ENCODE measurements at places on chromosomes 4 and X. TPM values are rescaled to one million over a fixed set of nuclear protein-coding genes. Genes with fewer than 3 reads are reported as not detected.

GRCh38 chr4:39975488-39976089, 2.1 kb downstream of the PDS5A start:
- no peak for DNase-seq

DNA sequence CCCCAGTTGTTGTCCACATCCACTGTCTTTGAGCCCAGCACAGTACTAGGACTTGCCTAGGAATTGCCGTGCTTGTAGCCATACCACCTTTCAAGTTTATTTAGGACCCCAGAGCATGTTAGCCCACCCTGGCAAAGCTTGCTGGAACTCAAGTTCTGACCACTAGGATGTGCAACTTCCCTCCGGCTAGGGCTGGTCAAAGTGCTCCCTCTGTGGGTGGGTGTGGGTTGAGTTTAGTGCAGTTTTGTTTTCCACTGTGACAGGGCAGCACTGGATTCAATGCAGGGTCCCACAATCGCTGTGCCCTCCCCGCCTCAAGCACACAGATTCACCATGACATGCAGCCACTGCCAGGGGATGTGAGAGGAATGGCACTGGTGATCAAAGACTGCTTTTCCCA, 96.0 kb downstream of the RASGEF1B start:
- DNase-seq = no peak

GRCh38 chr4:140641105-140641555, 72.4 kb upstream of the UCP1 start:
- no peak for DNase-seq

GRCh38 chrX:17584248-17584681, 153.0 kb upstream of the SCML1 start:
- no peak for DNase-seq

DNA sequence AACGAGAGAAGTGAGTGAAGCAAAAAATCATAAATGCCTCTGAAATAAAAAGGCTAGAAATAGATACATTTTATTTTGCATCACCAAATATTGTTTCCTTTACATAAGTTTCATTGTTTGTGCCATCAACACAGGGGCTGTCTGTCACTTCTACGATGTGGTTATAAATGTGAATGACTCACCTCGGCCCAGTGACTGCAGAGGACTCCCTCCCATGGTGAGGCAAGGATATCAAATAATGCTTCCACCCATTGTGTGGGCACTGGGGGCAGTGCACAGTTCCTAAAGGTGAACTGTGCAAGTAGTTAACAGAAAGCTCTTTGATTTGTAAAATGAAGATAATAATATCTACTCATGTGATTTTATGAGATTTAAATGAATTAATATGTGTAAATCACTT, 230.3 kb upstream of the NEIL3 start:
- DNase-seq = no peak

DNA sequence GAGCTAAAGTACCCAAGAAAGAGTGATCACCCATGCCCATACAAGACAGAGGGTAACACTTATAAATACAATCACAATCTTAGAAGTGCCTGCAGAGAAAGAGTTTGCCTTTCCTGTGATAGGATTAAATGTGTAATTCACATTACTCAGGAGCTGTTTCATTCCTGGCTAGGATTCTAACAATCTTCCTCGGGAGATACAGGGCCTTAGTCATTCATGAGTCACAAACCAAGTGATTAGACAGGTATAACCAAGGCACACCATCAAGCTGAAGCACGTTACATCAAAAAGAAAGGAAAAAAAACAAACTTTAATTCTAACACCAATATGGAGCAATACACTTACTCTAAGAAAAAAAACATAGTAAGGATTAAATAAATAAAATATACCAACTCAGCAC, 14.9 kb downstream of the ABCG2 start:
- DNase-seq = no peak

DNA sequence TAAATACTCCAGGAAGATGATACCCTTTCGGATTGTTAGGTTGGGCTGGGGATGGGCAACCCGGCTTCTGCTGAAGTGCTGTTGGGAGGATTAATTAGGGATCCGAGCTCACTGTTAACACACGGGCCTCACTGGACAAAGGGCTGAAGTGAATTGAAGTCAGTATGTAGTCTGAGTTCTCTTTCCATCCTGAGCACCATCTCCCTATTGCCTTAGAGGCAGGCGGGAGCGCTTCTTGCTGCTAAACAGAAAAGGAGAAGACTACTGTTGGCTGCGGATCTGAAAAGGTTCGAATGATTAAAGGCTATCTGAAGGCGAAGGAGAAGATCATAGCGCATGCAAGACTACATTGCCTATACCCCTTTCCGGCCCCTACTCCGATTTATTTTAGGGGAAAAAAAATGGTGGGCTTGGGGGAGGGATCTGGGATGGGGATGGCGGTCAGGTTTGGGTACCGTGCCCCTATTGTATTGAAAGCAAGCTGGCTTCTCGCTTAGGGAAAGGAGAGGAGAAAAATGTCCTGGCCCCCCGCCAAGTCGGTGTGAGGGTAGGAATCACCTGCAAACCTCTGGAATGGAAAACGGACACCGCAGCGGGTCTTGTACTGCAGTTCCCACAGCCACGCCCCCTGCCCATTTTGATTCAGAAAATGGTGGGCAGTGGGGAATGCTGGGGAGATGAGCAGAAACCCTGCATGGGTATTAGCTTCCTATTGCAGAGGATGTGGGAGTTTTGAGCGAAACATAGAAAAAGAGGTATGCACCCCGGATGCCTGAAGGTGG, 22.3 kb downstream of the MORF4L2 start:
- DNase-seq = no peak

DNA sequence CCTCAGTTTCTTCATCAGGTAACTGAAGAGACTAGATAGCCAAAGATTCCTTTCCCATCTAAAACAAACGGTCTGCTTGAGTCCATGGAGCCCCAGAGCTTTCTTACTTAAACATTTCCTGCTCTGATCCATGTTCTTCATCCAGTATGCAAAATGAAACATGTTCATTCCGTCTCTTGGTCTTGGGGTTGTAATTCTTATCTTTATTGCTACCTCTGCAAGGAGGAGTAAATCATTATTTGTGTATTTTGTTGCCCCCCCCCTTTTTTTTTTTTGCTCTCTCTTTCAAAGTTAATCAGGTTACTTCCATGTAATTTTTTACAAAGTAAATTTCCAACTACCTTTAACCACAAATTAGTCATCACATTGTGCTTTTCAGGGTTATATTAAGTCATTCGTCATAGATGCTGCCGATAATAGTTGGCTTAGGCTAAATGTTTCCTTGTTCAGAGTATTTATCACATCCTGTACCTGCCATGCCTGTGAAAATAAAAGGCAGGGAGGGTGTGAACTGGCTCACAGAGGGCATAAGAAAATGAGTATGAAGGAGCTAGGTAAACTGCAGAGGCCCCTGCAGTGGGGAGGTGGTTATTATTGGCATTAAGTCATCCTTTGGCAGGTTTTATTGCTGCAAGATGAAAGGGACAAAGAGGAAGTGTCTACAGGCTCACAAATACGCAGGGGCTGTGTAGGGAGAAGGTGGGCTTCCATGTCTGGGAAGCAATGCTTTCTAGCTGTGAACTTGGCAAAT, 76.7 kb upstream of the HS3ST1 start:
- DNase-seq = no peak

DNA sequence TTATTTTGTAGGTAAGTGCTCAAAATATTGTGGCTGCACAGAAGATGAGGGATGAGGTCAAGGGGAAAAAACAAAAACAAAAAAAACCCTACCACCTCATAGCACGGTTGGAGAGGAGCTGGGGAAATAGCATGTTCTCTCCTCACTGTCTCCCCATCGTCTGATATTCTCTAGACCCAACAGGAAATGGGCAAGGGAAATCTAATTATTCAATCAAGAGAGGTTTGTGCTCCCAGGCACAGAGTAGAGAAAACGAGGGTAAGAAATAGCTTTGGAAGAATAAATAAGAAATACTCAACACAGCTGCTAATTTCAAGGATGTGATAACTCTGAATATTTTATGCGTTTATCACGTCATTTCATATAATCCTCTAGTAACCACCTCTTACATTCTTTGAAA, 619.2 kb upstream of the GNPDA2 start:
- DNase-seq = no peak

GRCh38 chrX:38859602-38860001, 58.3 kb downstream of the MID1IP1 start:
- no peak for DNase-seq

GRCh38 chrX:119816300-119816699, 24.9 kb upstream of the RPL39 start:
- DNase-seq = no peak

DNA sequence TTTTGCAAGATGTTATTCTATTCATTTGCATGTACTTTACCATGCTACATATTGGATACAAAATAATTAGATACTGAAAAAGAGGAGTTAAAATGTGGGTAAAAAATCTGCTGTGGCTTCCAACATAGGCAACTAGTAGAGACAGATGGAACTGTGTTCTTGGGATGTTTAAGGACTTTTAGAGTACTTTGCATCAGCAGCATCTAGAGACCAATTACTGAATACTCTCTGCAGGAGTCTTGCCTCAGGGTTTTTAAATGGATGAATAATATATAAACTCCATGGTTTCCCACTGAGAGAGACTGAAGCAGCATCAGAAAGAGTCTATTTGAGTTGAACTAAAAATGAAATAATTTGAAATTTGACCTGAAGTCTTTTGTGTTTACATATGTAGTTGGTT, 676.7 kb downstream of the GALNTL6 start:
- DNase-seq = no peak

DNA sequence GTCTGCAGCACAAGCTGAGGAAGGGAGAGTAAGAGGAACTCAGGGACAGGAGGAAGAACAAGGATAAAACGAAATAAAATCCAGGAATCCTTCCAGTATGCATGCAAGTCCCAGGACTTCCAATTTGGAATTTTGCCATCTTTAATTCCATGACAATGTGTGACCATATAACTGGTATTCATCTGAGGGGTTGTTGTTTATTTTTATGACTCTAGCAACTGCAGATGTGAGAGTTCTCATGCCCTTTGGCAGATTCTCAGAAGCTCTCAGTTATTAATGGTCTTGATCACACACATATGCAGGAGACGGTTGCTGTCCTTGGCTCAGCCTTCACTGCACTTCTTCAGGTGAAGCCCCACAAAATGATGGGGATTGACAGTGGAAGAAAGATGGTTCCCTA, 148.2 kb downstream of the SMIM20 start:
- no peak for DNase-seq

DNA sequence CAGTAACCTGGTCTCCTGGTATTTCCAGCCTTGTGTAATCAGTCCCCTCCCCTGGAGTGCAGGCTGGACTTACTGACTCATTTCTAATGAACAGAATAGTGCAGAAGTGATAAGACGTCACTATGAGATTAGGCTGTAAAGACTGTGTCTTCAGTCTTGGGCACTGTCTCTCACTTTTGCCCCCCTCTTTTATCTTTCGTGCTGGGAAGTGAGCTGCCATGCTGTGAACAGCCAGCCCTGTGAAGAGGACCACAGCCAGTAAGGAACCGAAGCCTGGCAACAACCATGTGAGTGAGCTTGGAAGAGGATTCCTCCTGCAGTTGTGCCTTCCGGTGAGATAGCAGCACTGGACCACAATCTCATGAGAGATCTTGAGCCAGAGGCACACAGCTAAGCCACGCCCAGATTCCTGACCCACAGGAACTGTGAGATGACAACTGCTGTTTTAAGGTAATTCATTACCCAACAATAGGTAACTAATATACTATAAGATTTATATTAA, 67.5 kb upstream of the GPR34 start:
- DNase-seq = no peak

DNA sequence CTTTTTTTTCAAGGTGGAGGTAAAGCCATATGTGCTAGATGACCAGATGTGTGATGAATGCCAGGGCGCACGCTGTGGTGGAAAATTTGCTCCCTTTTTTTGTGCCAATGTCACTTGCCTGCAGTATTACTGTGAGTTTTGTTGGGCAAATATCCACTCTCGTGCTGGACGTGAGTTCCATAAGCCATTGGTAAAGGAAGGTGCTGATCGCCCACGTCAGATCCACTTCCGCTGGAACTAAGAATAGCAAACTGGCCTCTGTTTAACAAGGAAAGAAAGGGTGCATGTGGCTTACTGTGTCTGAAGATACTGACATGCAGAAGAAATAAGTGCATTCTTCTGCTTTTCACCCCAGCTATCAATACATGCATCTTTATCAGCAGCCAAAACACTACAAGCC, 63.9 kb downstream of the CPEB2 start:
- DNase-seq = no peak

- no peak for DNase-seq
Observed at GRCh38 chrX:455673-456072, 69.0 kb upstream of the PPP2R3B start.

GRCh38 chrX:78493180-78493579, 165.8 kb upstream of the CYSLTR1 start:
- DNase-seq = no peak

DNA sequence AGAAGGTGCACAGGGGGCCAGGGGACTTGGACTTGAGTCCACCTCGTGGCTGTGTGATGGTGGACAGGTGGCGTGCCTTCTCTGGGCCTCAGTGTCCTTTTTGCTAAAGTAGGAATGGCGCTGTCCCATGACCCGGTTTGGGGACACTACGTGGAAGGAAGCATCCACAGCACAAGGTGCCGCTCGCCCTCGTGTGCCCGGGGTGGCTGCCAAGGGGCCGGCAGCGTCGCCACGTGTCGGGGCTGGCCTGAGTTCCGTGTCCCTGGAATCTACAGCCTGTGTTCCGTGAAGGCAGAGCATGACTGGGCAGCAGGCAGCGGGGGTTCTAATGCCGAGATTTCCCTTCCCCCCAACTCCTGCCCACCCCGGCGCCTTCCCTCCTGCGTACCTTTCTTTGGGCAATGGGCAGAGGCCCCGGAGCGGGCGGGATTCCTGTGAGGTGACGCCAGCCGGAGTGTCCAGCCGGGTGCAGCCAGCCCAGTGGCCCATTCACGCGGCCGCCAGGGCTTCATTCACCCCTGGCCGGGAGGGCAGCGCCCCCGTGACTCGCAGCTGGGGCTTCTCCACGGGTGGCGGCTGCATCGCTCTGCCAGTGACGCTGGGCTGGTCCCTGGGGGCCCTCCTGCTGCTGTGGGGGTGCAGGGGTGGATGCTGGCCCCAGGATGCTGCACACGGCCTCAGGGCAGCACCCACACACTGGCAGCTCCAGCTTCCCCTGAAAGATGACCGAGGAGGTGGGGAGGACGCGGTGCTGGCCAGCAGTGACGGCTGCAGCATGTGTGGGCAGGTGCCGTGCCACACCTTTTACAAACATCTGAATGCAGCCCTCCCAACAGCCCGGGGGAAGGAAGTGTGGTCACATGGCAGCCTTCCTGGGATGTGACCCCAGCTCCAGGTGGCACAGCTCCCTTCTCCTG, 21.2 kb downstream of the DOK7 start:
- DNase-seq = no peak

DNA sequence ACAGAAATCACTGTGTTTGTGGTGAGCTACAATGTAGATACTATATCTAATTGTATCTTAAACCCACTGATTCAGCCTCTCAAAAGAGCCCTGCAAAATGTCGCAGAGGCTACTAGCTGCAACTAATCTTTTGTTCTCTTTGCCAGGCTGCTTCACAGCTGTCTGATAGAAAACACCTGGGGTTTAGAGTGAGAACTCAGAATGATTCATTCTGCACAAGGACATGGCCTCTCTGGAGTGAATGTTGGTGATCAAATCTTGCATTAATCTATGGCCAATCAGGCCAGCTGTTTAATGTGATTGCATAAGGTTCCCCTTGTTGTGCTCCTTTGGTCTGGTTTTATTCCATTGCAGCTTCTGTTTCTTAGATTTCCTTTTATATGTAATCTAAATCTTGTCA, 100.3 kb downstream of the EMCN start:
- DNase-seq = no peak

GRCh38 chr4:81164623-81165416, 50.2 kb downstream of the PRKG2 start:
- DNase-seq = no peak

Gene CCSER1
- polyA plus RNA-seq = 0.60 TPM

Gene VGLL1
- polyA plus RNA-seq = 10.2 TPM

Gene KLF3
- polyA plus RNA-seq = 56.1 TPM

Gene SAP30
- 12.8 TPM for polyA plus RNA-seq

Gene ITM2A
- polyA plus RNA-seq = 943 TPM

Gene TRIM60
- not detected for polyA plus RNA-seq

Gene PPP2R2C
- 0.41 TPM for polyA plus RNA-seq
